ENCODE measurements at places on chromosomes 2 and 18.

GRCh38 chr18:49584394-49584793 lies 22.5 kb downstream of the LIPG start:
- DNase-seq, result no peak

DNA sequence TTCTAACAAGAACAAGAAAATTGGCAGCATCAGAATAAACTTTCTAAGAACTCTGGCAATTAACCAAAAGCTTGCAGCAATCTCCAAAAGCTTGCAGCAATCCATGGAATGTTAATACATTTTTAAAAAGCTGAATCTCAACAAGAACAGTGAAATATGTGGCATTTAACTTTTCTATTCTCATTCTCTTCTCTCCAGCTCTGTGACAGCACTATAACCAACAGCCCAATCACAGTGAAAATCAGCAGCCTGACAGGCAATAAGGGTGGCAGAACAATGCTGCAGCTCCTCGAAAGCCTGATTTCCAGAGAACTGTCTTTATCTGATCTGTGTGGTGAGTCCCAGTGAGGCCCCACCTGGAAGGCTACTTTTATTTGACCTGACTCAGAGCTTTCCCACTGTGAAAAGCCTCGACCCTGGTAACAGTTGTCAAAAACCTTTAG lies 60.0 kb downstream of the TMEM131 start:
- DNase-seq, result no peak

- DNase-seq, result no peak
Measured at GRCh38 chr2:215878476-215879063, 134.8 kb downstream of the MREG start.

DNA sequence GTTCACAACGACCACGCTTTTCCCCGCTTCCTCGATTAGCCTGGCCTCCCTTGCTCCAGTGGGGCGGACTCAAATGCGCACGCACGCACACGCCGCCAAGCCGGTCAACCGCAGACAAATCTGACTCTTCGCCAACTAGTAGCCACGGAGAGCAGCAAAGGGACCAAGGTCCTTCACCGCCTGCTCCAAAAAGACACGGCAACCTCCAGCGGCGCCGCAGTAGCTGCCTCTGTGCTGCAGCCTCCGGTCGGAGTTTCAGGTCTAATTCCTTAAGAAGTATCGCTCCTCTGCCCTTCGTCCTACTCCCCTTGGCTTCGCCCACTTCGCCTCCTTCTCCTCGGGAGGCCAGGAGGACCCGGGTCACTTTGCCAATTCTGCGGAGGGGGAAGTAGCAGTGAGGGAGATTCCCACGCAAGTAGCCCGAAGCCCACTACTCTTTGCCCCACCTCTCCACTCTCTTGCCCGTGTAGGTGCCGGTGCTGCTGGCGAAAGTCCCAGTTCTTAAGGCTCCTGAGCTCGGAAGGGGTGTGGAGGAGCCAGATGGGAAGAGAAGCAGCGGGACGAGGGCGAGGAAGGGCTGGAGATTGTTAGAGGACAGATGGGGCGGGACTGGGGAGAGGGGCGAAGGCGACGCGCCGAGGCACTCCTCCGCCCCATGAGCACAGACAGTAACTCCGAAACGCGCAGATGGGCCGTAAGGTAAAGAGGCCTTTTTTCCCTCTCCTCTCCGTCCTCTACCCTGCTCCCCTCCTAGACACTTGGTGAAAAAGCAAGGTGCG lies 615 bp downstream of the AKAIN1 start:
- DNase-seq, result no peak

DNA sequence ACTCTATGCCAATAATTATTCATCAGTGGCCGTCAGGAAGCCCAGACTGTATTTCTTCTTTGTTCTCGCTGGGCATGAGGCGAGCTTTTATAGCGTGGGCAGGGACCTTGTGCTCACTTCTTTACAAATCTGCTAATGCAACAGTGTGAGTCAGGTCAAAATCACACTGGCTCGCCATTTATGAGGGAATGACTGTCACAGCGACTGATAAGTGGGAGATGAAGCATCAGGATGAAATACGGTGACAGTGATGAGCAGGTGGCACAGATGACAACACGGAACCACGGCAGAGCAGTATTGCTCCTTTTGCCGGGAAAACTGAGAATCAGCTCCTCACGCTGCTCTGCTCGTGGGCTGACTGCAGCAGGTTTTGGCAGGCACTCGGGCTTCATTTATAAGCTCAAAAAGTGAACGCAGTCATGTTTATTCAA lies 20.5 kb downstream of the TYMS start:
- no peak for DNase-seq

DNA sequence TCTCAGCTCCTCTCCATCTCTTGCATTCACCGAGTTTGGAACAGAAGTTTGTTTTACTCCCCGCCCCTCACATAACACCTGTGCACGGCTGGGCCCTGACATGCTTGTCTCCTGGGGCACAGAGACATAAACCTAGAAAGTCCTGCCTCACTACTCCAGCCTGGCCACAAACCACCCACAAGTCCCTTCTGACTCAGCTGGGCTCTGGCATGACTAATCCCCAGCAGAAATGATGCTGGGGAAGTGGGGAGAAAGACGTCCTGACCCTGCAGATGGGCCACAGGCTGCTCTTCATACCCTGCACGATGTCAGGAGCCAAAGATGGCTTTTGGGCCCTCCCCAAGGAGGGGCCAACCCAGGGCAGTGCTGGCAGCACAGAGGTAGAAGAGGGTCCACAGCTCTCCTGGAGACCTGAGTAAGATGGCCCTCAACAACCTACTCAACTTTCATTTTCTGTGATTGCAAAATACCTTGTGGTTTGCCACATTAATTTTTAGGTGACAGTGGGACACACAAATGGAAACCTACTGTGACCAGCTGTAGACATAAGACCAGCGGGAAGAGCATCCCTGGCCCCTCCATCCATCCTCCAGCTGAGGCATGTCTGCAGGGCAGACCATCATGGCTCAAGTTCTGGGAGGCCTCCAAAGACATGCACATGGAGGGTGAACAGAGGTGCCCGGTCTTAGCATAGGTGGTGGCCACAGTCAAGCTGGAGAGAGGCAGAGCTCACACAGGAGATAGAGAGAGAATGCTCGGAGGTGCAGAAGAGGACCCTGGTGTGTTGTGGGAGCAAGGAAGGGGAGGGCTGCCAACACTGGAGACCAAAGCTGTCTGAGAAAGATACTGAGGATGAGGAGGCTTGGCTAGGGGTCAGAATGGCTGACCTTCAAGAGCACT lies 40.0 kb downstream of the DNMT3A start:
- DNase-seq, result no peak

DNA sequence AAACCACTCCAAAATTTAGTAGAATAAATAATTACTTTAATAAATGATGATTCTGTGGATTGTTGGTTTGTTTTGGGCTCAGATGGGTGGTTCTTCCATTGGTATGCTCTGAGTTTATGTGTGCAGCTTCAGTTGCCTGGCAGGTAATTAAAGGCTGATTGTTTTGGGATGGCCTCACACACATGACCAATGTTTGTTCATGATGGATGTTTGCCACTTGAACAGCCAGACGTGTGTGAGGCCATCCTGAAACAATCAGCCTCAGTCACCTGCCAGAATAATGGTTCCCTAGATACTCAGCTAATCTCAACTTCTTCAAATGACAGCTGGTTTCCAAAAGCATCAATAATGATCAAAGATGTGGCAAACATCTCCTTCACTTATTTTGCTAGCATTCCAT lies 352.5 kb upstream of the GULP1 start:
- no peak for DNase-seq

GRCh38 chr2:102048465-102048864 lies 56.7 kb downstream of the IL1R2 start:
- DNase-seq, result no peak

- no peak for DNase-seq
Measured at GRCh38 chr18:51430538-51430937, 233.1 kb upstream of the MEX3C start.

DNA sequence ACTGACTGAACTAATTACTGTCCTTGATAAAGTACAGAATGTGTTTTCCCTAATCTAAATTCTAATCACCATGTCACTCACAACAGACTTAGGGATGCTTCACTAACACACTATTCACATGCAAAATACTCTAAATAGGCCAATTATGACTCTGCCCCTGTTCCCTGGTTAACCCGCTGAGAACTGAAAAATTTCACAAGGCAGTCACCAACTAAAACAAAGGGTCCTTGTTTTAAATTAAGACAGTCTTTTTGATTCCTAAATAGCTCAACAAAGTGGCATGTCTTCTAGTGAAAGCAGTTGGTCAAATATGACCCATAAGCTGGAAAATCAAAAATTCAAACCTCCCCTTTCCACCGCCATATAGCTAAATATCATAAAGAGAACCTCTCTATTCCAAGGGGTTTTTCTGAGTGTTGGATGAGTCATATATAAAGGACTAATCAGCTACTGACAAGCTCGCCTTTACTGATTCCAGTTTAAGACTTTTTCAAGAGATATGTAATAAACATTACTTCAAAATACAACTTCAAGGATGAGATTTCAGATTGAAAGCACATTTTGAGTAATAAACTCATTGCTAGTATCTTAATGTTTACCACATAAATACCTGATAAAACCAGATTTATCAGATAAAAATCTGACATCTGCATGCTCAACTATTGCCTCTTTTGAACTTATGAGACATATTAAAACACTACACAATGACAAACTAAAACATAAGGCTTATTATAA lies 235.8 kb downstream of the TCF4 start:
- DNase-seq, result no peak

DNA sequence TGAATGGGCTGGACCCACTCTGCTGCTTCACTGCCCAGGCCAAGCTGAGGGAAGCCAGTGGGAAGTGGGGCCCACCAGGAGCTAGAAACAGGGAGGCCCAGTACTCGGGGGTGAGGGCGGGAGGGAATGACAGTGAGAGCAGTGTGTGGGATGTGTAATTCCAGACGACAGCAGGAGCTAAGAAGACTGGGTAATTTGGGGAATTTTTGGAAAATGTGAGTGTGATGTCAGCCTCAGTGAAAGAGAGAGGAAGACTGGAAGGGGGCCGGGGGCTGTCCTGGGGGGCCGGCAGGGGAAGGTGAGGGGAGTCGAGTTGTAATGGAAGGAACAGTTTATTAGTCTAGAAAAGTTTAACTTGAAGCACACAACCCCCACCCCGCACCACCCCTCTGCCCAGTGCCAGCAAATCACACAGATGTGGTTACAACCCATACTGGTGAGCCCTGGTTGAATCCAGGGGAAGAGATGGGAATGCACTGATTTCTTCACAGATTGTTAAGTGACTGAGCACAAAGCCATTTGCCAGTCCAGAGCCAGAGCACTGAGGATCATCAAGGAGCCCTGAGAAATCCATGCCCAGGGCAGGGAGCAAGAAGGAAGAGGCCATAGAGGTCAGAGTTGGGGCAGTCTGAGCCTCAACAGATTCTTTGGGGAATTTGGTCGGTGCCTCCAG lies 76.7 kb upstream of the PKDCC start:
- peak; percentile 27 for DNase-seq

- DNase-seq, result no peak
Measured at GRCh38 chr2:162967147-162967546, 128.6 kb upstream of the KCNH7 start.

DNA sequence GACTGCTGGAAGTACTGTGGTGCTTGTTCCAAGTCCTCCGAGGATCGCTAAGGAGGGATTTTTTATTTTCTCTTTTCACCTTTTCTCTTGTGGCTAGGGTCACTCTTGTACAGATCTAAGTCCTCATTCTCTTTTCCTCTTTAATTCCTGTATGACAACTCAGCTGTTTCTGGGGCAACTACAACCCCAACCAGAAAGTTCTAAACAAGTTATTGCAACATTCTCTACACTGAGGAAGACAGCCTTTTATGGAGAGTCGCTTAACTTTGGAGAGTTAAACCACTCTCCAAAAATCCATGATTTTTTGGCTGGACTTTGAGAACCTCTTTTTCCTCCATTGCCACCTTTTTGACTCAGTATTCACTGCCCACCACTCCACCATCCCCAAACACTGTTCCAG lies 74.0 kb upstream of the SESTD1 start:
- DNase-seq, result no peak

- no peak for DNase-seq
Measured at GRCh38 chr2:149808556-149808955, 221.0 kb upstream of the MMADHC start.

GRCh38 chr2:238176613-238177012 lies 17.8 kb downstream of the ERFE start:
- no peak for DNase-seq

DNA sequence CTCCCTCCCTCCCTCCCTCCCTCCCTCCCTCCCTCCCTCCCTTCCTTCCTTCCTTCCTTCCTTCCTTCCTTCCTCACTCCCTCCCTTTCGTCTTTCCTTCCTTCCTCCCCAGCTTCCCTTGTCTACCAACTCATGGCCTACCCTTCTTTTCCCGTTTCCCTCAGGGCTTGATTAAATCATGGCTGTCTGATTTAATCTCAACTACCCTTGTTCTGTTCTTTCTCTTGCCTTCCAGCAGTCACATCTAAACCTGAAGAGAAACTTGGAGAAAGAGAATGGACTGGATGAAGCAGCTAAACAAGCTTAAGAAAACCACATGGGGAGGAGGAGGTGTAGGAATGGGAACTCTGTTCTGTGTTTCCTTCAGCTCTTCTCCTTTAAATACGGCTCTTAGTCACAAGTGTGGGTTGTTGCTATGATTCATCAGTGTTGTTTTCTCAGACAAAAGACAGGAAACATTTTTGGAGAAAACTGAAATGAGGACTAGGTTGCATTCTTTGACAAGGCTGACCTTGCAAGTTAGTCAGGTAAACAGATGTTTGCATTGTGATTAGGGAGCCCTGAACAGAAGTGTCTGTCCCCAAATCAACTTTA lies 177.9 kb downstream of the LRRTM1 start:
- DNase-seq, result no peak

DNA sequence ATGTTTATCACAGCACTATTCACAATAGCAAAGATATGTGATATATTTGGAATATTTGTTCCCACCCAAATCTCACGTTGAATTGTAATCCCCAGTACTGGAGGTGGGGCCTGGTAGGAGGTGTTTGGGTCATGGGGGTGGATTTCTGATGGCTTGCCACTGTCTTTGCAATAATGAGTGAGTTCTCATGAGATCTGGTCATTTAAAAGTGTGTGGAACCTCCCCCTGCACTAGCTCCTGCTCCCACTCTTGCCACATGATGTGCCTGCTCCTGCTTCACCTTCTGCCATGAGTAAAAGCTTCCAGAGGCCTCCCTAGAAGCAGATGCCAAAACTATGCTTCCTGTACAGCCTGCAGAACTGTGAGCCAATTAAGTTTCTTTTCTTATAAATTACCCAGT lies 72.2 kb upstream of the DYNC1I2 start:
- no peak for DNase-seq

- DNase-seq, result no peak
Measured at GRCh38 chr2:27378096-27378808, 2.3 kb downstream of the ZNF513 start.

GRCh38 chr2:16142383-16143361 lies 202.3 kb downstream of the MYCN start:
- no peak for DNase-seq

GRCh38 chr2:29113891-29114321 lies 1.3 kb upstream of the CLIP4 start:
- no peak for DNase-seq

- DNase-seq, result no peak
Measured at GRCh38 chr2:15673919-15674636, 82.4 kb downstream of the DDX1 start.

Measured in posterior cingulate gyrus (tissue), 11 donors.